ENCODE measurements at places on chromosomes 7 and 10.

DNA sequence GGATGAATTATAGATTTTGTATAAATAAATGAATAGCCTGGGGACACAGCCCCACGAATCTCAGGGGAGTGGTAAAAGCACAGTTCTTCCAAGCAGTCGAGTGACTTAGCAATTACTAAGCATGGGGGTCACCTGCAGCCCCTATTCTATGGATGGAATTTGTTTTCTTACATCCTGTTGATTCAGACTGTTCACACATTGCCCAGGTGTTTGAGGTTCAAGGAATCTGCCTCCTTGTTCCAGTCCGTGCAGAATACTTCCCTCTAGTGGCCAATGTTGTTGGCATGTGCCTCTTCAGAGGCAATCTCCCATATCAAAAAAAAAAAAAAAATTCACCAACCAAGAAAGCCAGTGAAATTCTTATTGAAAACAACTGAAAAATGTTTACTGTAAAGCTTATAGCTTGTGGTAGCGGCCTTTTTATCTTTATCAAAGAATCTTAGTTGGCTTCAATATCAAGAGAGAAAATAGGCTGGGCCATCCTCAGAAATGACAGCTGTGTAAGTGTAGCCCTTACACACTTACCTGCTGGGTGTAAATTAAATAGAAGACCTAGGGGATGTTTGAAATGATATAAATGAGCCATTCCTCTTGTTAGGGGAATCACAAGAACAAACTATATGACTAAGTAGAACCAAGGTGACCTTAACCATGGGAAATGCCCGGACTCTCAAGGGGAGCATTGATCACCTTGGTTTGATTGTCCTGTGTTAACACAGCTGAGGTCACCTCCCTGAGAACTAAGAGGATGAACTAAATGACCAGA lies 7.8 kb downstream of the LIPM start:
- DNase-seq, result peak; percentile 68

DNA sequence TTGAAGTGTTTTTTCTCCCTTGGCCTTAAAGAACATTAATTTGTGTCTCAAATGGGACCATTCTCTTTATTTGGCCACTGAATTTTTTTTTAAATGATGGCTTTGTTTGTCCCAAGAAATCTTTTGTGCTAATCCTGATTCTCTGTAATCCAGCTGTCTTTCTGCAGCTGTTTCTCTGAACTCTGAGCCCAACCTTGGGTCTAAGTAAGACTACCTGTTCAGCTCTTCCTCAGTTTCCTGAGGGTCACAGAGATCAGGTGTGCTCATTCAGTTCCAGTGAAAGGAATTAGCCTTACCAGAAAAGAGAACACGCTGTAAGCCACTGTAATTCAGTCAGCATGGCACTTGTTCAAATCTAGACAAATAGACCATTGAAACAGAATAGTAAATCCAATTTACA lies 94.2 kb downstream of the ANKIB1 start:
- DNase-seq, result no peak

DNA sequence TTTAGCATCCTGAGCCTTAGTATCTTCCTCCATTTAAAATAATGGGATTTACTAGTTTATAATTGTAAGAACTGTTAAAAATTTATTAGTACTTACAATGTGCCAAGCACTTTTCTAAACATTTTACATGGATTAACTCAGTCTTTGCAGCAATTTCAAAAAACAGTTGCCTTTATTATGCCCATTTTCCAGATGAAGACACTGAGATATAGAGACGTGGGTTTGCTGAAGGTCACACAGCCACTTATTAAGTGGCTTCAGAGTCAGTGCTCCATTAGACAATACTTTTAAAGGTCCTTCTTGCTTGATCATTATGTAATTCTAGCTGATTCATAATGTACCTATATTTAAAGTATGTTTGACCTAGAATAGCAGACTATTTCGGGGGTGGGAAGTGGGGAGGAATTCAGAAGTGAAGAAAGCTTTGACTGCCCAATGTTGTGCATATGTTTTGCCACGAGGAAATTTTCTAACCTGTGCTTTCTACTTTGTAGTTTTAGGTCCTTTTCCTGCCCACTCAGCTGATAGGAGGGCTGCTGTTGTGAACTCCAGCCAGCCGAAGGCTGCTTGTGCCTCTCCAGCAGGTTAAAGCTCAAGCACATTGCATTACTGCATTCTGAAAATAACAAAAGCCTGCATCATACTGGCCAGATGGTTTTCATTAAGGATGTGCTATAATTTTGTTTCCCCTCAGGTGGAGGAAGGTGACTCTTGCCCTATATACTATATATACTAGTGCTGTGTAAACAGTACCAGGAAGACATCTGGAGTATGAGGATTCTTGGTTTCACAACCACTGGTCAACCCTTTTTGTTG lies 4.3 kb downstream of the PLEKHA8 start:
- DNase-seq, result peak; percentile 12

GRCh38 chr7:157658851-157659412 lies 322.1 kb downstream of the DNAJB6 start:
- no peak for DNase-seq

- DNase-seq, result no peak
These were observed 162.4 kb downstream of the GATA3 start for GRCh38 chr10:8216893-8217292.

- DNase-seq, result no peak
These were observed 47.9 kb downstream of the CSGALNACT2 start for GRCh38 chr10:43186150-43186549.

GRCh38 chr10:10892290-10892875 lies 125.3 kb upstream of the CELF2 start:
- DNase-seq, result no peak

DNA sequence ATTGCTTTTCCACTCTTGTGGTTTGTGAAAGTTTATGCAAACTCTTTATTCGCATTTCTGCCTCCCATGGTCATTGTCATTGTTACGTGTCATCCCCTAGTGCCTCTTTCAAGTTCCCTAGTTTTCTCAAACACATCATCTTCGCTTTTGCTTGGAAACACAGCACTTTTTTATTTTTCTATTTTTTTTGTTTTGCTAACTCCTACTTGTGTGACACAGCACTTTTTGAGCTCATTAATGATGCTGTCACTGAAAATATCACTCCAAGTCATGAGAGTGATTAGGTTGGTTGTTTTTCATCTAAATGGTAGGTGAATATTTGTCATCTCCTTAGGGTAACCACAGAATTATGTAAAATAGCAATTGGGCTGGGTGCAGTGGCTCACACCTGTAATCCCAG lies 8.5 kb upstream of the STX1A start:
- no peak for DNase-seq

DNA sequence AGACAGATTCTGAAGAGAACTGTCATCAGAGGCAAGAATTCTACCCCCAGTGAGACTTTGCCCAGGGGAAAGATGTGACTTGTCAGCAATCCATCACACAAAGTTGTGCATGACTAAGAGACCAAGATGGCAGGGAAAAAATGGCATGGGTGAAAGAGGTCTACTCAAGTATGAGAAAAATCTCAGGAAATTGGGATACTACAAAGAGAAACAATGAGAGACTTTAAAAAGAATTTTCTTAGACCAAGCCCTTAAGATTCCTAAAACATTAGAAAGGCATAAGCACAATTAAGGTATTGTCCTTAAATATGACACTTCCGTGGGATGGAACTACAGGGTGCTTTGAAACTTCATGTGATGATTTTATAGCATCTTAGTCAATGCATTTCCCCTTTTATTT lies 45.6 kb upstream of the PDE1C start:
- DNase-seq, result no peak

GRCh38 chr10:44952779-44953231 lies 6.8 kb upstream of the RASSF4 start:
- no peak for DNase-seq

DNA sequence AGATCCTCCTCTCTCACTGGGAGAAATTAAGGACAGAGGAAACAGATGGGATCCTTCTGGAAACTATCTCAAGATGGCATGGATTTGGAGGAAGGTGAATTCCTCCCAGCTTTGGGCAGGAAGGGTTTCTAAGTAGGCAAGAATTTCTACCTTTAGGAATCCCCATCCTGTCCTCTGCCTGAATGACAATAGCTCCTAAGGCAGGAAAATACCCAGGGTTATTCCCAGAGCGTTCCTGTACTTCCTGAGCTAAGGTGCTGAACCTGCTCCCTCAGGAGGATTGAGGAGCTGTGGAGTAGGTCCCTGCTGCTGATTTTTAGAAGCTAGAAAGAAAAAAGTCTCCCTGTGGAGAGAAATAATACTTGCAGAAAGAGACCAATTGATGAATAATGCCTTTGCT lies 568 bp downstream of the MGAM2 start:
- DNase-seq, result peak; percentile 53

DNA sequence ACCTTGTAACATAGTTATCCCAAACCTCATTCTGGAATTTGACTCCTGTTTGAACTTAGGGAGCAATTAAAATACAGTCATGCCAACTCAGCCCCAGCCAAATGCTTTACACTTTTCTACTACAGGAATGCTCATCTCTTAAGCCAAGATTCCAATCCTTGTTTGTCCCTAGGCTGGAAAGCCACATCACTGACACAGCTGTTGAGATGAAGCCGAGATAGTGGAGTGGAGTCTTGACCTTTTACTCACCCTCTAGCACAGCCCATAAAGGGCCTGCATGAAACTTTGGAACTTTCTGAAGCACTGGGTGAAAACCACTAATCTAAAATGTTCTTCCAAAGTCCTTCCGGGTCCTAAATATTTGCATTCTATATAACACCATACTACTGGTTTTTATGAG lies 247.3 kb downstream of the ETV1 start:
- DNase-seq, result peak; percentile 12

DNA sequence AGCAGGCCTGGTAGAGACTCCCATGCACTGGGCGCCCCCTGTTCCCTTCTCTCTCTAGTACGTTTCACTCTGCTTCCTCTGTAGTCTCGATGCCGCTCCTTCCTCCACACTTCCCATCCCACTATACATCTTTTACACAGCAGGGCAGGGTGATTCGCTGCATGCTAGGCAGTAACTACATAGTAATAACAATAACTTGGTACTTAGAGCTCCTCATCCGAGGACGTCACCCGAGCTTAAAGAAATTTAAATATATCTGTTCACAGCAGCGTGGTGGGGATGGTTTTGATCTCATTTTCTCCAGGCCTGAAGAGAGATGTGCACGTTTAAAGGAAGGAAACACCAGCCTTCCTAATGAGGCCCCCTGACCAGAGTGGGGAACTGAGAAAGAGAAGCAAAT lies 276.9 kb downstream of the SKAP2 start:
- no peak for DNase-seq

GRCh38 chr7:38862666-38863065 lies 46.3 kb downstream of the VPS41 start:
- DNase-seq, result no peak

DNA sequence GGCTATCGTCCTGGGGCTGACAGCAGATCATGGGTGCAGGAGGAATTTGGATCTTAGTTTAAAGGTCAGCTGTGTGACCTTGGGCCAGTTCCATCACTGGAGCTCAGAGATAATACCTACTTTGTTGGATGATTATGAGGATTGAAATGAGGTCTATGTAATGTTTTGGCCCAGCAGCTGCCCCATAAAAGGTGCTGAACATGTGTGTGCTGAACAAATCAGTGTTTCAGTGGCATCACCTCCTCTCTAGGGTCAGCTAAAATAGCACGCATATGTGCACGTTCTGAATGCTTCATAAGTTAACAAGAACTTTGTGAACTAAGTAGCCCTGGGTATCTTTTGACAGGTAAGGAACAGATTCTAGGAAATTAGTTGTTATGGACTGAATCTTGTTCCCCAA lies 84.8 kb upstream of the LRRC18 start:
- no peak for DNase-seq

GRCh38 chr10:114811862-114812261 lies 9.7 kb upstream of the FHIP2A start:
- no peak for DNase-seq

DNA sequence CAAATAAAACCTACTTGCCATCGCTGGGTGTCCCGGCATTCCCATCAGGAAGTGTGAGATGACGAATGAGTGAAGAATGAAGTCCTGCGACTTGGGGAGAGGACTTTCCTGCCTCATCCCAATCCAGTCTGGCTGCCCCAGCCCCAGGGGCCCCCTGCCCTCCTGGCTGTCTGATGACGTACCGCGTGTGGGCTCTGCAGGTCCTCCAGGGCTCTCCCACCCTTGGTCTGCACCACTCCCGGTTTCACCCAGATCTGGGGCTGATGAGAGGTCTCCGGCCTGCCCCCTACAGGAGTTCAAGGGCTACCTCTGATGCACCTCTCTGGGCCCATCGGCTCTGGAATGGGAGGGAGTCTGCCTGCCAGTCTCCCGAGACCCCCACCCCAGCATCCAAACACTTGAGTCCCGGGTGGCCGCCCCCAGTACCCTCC lies 9.8 kb downstream of the ATP6V1F start:
- DNase-seq, result no peak

- DNase-seq, result no peak
These were observed 316.6 kb upstream of the KIAA1217 start for GRCh38 chr10:23892296-23892695.

GRCh38 chr7:47610506-47611044 lies 28.7 kb upstream of the TNS3 start:
- peak; percentile 19 for DNase-seq

DNA sequence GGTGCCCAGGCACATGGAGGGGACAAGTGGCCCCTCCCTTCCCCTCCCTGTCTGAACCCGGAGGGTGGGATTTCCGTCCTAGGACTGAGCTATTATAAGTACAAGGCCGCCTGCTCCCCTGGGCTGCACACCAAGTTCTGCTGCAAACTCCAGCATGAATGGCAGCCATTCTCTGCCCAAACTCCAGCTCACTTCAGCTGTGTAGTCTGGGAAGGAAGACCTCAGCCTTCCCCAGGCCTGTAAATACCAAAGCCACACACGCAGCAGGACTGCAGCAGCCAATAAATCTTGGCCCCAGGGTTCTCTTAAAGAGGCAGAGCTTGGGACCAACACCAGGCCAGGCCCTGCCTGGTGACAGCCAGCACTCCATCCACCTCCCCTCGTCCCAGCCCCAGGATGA lies 291.3 kb upstream of the ZMIZ1 start:
- DNase-seq, result no peak

DNA sequence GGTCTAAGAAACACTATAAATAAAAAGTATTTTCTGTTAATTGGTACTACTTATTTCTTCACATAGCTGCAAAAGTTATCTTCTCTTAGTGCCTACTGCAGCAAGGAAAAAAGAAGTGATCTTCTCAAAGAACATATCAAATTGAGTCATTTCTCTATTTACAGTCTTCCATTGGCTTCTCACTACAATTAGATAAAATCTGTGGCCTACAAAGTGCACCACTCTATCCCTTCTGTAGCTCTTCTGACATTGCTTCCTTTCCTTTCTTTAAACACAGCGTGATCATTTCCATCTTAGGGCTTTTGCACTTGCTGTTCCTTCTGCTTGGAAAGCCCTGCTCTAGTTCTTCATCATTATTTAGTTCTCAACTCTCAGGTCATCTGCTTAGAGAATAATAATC lies 44.7 kb downstream of the MXI1 start:
- DNase-seq, result no peak
